ENCODE measurements at places on chromosomes 5 and 9. TPM values are rescaled to one million over a fixed set of nuclear protein-coding genes. Genes with fewer than 3 reads are reported as not detected.
A peak's percentile ranks its signal among the peaks of the same experiment; 100 is the strongest.

The SCGB3A2 gene
- total RNA-seq: not detected

The IFNA7 gene
- total RNA-seq: not detected

The SLC45A2 gene
- 0.22 TPM for total RNA-seq

The LCN1 gene
- not detected for total RNA-seq

The MOB3B gene
- total RNA-seq: 22.5 TPM

DNA sequence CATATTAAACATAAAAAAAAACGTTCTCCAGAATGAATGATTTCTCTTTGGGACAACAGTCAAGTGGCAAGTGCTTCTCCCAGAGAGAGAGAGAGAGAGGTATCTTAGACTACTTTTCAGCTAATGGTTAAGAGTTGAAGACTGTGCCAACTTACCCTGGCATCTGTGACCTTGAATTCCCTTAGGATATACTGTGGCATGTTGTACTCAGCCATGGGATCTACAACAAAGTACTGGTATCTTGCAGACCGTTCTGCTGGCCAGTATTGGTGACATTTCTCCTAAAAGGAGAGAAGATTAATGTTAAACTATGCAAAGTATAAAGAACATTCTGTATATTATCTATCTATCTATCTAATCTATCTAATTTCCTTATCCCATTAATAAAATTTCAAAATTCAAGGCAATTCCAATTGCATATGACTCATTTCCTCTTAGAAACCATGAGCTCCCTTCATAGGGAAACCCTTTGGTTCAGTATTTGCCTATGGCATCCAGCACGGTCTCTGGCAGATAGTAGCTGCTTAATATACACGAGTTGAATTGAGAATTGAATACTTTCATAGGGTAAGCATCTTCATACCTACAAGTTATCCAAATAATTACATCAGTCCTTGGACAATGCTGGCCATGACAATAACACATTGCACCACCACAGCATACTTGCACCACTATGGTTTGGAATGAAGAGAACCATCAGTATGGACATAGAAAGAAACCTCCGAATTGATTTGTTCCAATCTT, 539.4 kb upstream of the DMAC1 start:
- no peak for DNase-seq

- no peak for DNase-seq
Measured at GRCh38 chr5:139707445-139708003, 59.4 kb downstream of the CXXC5 start.

DNA sequence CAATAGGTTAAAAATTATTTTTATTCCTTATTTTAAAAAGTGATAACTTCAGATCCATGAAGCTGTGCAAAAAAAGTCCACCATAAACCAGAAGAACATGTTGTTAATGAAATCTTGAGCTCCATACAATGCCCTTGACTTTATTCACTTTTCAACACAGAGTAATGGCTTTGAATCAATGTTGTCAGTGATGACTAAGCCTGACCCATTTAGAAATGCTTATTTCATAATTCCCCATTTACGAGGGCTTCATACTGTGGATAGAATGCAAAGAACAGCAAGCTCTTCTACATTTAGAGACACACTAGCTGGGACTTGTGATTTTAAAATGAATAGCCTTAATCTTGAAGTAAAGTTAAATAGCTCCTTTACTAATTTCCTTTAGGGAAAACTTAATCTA, 25.7 kb upstream of the IL9 start:
- DNase-seq: no peak

GRCh38 chr9:110546411-110546871, 33.1 kb downstream of the SVEP1 start:
- no peak for DNase-seq

GRCh38 chr5:168793841-168794837, 215.0 kb upstream of the PANK3 start:
- DNase-seq: peak; percentile 23

DNA sequence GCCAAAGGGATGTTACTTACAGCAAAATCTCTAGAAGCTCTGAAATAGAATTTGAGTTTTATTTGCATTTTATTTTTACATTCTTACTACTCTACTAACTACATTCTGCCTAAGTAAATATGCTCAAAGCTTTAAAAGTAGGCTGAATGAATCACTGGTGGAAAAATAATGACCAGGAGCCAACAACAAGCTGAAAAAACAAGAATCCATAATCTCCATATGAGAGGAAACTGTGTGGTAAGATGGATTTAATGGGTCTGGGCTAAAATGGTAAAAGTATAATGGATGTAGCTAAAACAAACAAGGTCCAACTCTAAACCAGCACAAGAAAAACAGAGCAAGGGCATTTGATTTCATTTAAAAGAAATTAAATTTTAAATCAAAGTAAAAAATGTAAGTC, 525.8 kb upstream of the FTMT start:
- no peak for DNase-seq

DNA sequence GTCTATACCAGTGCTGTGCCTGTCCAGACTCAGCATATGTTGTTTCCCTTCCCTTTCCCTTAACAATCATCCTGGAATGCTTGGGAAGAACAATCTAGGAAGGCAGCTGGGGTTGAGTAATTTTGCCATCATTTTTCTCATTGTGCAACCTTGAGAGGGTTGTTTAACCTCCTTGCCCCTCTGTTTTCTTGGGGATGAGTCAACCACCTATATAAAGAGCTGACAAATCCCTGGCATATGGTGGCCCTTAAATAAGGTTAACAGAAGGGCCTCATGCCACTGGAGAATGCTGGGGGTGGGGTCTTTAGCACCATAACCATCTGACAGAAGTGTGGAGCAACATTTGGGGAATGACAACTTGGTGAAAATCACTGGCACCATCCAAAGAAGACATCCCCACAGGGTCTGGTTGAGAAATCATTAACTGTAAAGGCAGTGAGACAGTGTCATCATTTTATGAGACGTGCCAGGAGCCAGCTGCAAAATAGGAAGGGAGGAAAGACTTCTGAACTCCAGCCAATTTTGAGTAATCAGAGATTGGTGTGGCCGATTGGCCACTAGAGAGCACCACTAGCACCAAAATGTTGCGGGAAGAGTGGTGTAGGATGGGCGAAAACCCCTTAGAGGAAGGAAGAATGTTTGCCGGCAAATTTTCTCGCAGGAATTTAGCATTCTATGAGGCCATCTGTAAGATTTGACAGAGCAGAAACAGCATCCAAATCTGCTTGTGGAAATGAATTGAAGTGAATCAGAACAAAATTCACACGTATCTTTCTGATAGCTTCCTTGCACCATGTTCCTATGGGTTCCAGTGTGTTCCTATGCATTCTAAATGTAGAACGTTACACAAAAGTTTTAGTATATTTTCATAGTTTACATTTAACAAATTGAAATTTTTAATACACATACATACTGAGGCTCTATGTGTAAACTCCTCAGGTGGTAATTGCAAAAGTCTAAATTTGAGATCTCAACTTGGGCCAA, 113.8 kb downstream of the MSX2 start:
- no peak for DNase-seq

GRCh38 chr9:126443144-126443543, 116.5 kb downstream of the MVB12B start:
- no peak for DNase-seq

DNA sequence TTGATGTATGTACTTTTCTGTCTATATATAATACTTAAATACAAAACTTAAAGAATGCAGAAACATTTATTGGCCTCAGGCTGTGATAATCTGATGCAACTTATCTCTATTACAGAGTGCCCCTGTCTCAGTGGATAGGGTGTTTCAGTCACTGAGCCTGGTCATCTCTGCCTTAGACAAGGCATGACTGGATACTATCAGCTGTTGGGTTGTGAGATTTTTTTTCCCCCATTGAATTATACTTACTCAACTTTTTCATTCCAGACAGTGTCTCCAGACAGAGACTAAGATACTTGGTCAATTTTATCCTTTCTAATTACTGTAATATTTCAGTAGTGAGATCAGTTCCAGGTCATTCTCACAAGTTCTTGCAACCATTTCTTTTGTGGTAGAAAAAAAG, 26.7 kb downstream of the XRCC4 start:
- DNase-seq: no peak

DNA sequence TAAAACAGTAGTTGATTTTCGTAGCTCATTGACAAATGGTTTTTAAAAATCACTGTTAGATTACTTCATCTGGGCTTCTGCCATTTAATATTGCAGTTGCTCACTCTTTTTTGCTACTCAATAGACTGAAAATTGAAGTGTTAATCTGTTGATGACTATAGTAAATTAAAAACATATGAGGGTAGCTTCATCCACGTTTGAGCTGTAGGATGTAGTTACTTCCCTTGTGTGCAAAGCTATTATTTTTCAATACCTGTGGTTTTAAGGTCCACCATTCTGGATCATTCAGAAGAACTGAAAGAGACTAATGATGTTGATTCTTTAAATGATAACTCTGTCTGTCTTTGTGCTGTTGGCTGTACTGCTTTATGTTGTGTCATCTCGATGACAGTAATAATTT, 74.7 kb downstream of the LNPEP start:
- no peak for DNase-seq
